ENCODE measurements at places on chromosomes 3 and 15.

DNA sequence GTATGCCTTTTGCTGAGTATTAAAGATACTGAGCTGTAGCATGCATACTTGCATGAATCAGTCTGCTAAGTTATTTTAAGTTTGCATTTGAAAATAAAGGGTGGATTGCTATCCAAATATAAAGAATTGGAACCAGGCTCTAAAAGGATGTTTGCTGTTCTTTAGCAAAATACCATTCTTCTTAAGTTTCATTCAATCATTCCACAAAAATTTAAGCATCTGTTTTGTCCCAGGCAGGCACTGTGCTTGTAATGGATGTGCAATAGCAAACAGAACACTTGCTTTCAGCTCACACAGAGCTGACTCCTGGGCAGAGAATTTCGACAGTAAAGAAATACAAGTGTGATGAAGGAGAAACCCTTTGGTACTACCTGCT lies 151.1 kb downstream of the PGPEP1L start:
- no peak for DNase-seq

DNA sequence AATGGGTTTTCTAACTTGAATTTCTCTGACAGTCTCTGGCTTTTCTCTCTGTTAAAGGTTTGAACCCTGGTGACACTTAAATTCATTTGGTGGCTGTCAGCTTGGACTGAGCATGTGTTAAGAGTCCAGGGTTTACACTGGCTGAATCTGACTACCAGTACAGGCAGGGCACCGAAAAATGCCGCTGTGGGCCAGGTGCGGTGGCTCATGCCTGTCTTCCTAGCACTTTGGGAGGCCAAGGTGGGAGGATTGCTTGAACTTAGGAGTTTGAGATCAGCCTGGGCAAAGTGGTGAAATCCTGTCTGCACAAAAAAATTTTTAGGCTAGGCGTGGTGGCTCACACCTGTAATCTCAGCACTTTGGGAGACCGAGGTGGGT lies 1.8 kb downstream of the MANF start:
- DNase-seq: no peak

DNA sequence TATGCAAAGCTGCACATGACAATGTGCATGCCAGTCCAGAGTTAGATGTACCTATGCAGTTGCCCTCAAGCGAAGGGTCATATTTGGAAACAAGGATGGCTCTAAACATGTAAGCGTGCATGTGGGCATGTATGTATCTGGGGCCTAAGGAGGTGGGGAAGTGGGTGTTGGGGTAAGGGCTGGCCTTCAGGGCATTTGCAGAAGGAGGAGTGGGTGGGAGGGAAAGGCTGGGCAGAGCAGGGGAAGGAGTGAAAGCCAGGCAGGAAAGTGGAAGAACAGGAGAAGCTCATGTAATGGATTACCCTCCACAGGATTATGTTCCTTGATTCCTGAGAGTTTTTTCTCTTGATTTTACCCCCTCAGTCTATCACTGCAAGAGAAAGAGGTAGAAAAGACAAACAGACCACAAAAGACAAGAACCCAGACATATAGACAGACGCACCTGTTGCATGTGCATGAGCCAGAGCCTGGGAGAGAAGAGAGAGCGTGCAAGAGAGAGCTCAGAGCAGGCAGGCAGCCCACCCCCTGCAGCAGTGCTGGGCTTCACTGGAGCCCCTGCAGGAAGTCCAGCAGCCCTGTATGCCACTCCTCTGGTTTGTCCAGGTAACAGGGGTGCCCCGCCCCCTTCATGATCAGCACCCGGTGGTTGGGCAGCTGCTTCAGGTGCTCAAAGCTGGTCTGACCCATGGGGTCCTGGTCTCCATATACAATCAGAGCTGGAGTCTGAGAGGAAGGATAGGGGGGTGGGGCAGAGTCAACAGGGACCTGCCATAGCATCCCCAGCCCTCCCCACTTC lies 1.8 kb upstream of the PCBP4 start:
- DNase-seq: no peak

DNA sequence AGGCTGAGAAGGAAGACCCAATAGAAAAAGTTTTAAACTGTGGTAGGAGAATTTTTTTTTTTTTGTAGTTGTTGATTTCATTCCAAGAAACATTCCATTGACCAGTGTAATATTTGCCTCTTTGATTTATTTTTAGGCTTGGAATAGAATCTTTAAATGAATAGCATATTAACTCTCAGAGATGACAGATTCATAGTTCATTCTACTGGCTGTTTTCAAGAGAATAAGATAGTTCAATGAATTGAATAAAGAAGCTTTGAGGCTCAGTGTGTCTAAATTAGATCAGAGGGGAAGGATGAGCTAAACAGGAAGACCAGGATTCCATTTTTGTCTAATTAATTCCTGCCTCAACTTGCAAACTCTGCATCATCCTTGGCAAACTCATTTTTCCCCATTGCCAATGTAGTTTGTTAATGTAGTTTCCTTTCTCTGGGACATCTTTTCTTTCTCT lies 98.4 kb downstream of the NAALADL2 start:
- DNase-seq: no peak

DNA sequence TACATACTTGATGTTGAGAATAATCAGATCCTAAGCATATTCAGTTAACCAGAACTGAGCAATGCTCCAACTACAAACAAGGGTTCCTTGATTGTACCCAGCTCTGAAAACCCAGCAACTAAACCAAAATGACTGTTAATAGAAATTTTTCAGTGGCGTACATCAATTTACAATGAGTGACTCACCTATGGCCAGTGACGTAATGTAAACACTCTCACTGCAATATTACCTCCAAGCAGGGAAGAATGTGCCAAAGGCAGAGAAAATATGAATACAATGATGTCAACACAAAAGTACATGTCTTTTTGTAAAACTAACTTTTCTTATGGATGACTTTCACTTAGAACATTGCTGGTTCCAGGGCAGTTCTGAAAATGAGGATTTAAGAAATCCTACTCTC lies 611.3 kb downstream of the EDEM1 start:
- no peak for DNase-seq

DNA sequence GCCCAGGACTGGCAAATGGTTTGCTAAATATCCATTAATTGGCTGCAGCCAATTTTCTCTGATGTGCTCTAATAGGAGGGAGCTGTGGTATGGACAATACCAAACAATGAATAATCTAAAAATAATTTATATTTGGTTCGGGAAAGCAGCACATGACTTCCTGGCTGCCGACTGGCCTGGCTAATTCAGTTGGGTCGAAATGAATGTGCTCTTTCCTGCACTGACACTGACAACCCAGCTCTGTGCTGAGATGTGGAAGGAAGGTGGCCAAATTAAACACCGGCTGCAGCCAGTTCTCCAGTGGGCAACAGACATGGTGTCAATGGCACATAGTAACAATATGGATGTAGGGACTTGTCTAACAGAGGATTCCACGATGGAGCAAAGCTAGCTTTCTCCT lies 21.1 kb upstream of the COLQ start:
- no peak for DNase-seq

- no peak for DNase-seq
Measured at GRCh38 chr3:101828691-101829436, 20.4 kb upstream of the NFKBIZ start.

- DNase-seq: no peak
Measured at GRCh38 chr15:64813075-64813474, 12.4 kb downstream of the PIF1 start.

DNA sequence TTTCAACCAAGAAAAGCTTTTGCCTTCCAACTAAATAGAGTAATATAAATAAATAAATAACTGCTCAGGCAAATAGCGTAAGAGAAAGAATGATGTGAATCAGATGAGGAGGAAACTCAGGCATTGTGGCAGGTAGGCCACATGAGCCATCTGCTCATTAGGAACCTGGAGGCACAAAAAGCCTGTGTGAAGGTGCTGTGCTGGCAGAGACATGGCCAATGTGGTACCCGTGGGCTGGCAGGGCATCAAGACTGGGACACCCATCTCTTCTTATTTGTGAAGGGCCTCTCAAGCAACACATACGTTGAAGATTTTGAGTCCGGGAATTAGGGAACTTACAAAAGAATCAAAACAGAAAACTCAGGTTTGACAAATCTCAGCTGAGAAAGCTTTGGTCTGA lies 9.5 kb downstream of the ANKRD34C start:
- DNase-seq: no peak

- no peak for DNase-seq
Measured at GRCh38 chr3:172317481-172317880, 130.8 kb downstream of the GHSR start.

- no peak for DNase-seq
Measured at GRCh38 chr3:127720985-127721935, 48.5 kb downstream of the ABTB1 start.

DNA sequence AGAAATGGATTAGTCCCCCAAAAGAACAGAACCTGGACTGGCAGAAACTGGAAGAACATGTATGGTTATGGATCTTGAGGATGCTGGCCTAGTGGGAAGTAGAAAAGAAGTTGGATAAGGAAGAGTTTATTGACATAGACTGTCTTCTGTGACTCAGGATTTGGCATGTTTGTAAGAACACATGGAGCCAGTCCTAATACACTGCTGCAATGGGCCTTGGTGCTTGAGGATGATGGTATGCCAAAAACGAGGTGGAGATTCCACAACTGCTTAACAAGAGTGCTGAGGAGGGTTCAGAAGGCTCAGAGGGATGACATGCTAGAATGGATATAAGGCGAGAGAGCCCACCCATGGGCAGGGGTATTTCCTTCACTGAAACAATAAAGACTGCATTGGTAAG lies 22.4 kb downstream of the LZTFL1 start:
- DNase-seq: no peak

DNA sequence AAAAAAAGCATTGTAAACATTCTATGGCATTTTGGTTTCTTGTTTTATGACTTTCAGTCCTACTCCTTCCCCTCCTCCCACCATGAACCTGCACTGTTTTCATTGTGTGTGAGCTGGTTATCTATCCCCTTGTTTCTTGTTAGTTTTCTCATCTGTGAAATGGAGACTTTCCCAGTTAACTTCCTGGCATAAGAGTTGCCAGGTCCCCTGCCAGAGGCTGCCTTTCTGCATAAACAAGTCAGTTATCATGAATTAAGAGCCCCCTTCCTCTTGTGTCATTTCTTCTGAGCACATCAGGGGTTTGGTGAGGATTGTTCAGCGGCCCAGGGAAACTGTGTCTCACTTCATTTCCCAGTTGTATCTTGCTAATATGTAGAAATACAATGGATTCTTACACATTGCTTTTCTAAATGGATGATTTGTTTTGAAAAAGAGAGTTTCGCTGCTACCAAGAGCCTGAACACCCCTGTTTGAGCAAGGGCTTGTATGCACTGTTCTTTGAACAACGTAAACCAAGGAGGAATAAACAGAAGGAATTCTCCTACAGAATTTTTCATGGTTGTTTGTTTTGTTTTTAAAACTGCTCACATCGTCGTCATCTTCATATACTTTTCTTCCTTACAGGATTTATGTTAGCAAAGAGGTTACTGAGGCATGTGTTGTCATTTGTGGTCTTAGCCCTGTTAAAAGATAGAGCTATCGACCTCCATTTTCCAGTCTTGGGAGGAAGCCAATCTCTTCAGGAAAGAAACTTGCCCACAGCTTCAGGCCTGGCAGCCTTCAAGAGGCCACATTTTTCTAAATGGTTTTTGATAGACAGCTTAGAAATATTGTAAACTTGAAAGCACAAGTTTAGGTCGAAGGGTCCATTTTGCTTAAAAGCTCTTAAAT lies 144.6 kb upstream of the IL12A start:
- no peak for DNase-seq

DNA sequence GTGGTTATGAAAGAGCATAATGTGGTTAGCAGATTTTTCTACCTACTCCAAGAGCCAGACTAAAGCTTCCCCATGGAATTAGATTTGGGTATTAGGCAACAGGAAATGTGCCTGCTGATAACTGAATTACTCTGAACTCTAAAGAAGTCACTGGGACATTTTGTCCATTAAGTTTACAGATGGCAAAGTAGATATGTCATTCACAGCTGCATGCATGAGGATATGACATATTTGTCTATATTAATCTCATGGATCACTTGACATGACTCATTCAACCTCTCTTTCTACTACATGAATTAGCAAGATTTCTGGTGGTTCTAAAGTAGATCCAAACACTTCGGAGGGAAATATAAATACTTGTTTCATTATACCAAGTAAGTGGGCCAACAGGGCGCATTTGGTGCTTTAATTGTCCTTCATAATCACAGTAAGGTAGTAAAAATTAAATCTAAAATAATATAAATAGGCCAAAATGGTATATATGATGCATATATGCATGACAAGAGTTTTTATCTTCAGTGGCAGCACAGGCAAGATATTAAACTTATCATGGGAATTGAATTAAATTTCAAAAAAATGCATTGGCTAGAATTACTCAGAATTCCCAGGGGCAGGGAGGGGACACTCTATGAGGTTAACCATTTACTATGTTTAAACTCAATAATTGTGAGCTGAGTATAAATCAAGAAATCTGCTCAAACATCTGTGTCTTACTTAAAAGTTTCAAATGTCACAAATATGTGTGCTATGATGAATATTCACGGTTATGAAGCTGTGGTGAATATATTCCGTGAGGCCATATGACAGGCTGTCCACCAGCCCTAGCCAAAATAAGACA lies 365.3 kb upstream of the KCNMB2 start:
- DNase-seq: no peak

DNA sequence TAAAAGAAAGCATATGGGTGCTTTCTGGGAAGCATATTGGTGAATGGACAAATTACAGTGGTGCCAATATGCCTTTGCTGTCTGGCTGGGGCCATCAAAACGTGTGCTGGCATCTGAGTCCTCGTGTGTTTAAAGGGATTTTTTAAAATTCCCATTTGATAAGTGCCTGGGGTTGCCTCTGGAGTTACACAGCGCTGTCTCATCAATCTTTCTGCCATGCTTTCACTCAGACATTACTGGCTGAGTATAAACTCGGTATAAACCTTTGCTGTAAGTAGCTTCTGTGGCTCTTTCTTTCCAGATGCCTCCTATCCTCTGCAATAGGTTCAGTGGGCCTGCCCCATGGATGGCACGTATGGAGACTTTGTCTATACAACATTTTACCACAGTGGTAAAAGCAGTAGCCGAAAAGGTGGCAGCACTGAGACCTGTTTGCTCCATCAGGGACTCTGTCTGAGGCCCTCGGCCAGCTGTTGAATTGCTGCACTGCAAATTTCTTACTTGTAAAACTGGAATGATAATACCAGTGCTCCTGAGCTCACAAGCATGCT lies 195.5 kb downstream of the LPP start:
- no peak for DNase-seq

GRCh38 chr15:68852461-68852860 lies 31.8 kb upstream of the ANP32A start:
- no peak for DNase-seq

DNA sequence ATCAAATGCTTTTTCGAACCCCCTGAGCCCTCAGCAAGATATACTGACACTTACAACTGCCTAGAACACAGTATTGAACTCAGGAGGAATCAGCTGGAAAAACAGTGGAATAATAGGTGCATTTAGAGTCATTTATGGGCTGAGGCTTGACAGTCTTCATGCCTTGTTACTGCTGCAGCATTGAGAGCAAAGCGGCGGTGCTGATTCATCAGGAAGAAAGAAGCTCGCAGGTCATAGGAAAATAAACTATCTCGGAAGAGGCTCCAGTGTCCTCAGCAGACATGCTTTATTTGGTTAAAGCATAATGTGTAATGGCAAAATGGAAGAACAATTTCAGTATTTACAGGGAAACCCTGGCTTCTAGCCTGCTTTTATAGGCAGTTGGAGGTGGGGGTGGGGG lies 30.1 kb upstream of the NEO1 start:
- no peak for DNase-seq

Data from effector CD8-positive, alpha-beta T cell (primary cell).